Left kidney (tissue), 8 donors: ENCODE measurements at places on chromosomes 12 and 14. TPM values are rescaled to one million over a fixed set of nuclear protein-coding genes. Genes with fewer than 3 reads are reported as not detected.

Gene AKAP6
- polyA plus RNA-seq = 2.9 TPM

Gene CELA1
- not detected for polyA plus RNA-seq

Gene NRDE2
- polyA plus RNA-seq = 28.1 TPM

Gene CRACR2A
- polyA plus RNA-seq = 2.0 TPM

Gene KRT79
- not detected for polyA plus RNA-seq

DNA sequence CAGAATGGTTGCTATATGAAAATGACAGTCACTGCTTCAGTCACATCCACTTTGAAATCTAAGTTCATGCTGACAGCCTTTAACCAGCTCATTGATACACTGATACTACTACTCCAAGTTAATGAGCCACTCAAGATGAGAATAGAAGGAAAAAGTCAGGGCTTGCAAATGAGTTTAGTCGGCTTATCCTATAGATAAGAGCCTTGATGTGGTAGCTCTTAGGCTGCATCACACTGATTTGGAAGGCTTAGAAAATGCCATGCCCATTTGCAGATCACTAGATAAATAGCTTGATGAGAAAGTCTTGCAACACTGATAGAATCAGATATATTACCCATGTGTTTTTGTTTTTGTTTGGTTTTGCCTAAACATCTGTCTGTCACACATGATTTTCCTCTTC is 251.4 kb upstream of the ATXN7L3B start:
- DNase-seq = no peak

GRCh38 chr12:71300772-71301675 is 138.6 kb upstream of the LGR5 start:
- DNase-seq = no peak

GRCh38 chr12:122076743-122077495 is 1.6 kb upstream of the MLXIP start:
- DNase-seq = no peak

GRCh38 chr12:29329411-29329810 is 51.6 kb downstream of the ERGIC2 start:
- DNase-seq = no peak

- no peak for DNase-seq
Measured at GRCh38 chr12:117547209-117547608, 185.8 kb upstream of the NOS1 start.

DNA sequence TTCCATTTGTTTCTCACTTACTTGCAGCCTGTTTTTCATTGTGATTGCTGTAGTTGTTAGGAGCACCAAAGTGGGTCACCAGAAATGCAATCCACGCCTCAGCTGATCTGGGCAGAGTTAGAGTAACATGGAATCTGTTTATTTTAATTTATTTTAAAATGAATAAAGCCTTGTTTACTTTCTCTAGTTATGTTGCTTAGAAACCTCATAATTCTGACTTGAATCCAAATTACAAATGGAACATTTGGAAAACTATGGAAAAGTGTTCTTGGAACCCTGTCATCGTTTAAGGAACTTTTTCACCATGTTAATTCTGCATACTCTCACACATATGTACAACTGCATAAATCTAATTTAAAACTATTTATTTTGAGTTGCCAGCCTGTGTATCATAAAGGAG is 92.2 kb upstream of the DAAM1 start:
- no peak for DNase-seq

- DNase-seq = peak; percentile 46
Measured at GRCh38 chr14:93219103-93219726, 12.2 kb downstream of the UBR7 start.

GRCh38 chr12:100926669-100927248 is 132.2 kb downstream of the ANO4 start:
- peak; percentile 54 for DNase-seq
